Stimulated activated CD4-positive, alpha-beta T cell treated with anti-CD3 and anti-CD28 coated beads, Interleukin-4, amount 100 ng/mL, for 4 hours (primary cell): ENCODE measurements at places on chromosomes 3 and 15.
A peak's percentile ranks its signal among the peaks of the same experiment; 100 is the strongest.

- no peak for DNase-seq
These were observed 43.5 kb downstream of the PTH1R start for GRCh38 chr3:46921041-46921440.

DNA sequence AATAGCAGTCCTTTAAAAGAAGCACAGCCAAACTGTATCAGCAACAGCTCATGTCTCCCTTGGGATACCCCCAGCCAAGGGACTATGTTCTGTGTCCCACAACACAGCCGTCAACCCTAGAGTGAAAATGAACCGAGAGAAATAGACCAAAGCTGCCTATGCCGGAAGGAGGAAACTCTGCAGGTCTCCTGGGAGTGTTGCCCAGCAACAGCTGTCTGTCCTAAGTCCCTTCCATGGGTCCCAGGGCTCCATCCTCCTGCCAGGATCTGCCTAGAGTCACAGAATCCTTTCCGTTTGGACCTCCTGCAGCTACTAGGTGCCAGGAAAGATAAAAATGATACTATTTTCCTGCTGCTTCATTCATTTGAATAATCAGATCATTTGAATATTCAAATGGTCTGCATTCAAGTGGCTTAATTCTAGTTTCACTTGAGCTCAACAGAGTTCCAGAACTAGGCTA lies 53.1 kb downstream of the TRANK1 start:
- no peak for DNase-seq

GRCh38 chr3:194686816-194687637 lies 1.3 kb downstream of the FAM43A start:
- peak; percentile 11 for DNase-seq

DNA sequence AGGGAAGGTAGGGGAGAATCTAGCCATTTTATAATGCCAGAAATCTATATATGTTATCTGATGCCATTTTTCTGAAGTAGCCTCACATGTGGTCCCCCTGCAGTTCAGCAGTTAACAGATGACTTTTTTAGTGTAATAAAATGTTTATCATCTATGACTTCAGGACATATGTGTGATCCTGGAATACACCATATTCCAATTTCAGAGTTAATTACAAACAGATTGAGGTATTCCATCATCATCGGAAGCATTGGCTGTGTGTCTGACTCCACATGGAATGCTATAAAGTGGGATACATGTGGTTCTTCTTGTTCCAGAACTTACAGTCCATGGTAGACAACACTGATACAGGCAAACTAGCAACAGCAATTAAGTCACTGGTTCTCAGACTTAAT lies 45.9 kb upstream of the LIMD1 start:
- DNase-seq = no peak

- no peak for DNase-seq
These were observed 460.0 kb downstream of the CNTN6 start for GRCh38 chr3:1552831-1553230.

DNA sequence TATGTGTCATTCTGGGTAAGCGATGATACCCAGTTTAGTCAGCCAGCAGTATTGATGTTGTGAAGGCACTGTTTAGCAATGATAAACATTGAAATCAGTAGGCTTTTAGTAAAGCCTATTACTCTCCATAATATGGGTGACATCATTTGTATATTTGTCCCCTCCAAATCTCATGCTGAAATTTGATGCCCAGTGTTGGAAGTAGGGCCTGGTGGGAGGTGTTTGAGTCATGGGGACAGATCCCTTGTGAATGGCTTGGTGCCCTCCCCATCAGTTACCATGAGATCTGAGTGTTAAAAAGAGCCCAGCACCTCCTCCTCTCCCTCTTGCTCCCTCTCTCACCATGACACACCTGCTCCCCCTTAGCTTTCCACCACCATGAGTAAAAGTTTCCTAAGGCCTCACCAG lies 31.4 kb upstream of the FAN1 start:
- no peak for DNase-seq

- no peak for DNase-seq
These were observed 34.1 kb downstream of the DHX36 start for GRCh38 chr3:154290187-154290586.

DNA sequence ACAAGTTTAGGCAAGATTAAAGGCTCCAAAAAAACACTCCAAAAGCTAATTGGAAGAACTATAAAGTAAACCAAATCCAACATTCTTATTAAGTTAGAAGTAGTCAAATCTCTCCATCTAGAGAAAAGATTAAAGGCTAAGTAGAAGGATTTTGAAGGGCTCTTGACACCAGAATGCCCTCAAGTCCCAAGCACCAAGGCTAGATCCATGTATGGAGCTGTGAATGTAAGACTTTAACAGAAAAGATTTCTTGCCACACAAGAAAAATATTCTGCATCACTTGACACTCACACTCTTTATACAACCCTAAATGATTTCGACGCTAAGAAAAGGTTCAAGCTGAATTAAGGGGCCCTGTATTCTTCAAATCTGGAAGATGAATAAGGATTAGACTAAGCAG lies 345.2 kb downstream of the VGLL3 start:
- no peak for DNase-seq

GRCh38 chr3:161890147-161890625 lies 393.6 kb downstream of the OTOL1 start:
- no peak for DNase-seq

- DNase-seq = no peak
These were observed 20.3 kb downstream of the LRCH3 start for GRCh38 chr3:197811343-197811742.

DNA sequence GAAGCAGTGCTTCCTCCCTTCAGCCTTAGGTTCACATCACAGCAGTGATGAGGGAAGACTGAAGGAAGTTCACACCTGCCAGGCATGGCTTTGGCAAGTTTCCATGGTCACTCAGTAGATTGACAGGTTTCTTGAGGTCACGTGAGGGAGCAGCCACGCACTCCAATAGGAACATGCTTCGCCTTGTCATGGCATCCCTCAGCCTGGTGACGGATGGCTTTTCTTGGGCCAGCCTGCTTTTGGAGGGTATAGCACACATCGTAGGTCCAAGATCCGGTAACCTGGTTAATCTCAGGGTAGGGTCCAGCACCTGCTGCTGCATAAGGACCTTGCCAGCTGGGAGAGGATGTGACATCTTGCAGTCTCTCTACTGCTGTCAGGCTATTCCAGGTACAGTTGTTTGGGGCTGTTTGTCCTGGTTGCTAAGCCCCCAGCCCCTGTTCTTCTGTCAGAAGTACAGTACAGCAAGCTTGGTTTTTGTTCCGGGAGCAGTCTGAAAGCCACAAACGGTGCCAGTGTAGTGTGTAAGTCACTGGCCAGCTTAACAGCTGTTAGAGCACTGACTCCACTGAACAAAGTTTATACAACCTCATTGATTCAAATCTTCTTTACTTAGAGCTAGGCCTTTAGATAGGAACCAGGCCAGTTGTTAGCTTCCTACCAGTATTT lies 42.3 kb downstream of the PSMD6 start:
- DNase-seq = no peak

- DNase-seq = no peak
These were observed 8.8 kb downstream of the BCL6 start for GRCh38 chr3:187736418-187736871.

GRCh38 chr3:124373524-124373923 lies 356.7 kb upstream of the UMPS start:
- DNase-seq = no peak

DNA sequence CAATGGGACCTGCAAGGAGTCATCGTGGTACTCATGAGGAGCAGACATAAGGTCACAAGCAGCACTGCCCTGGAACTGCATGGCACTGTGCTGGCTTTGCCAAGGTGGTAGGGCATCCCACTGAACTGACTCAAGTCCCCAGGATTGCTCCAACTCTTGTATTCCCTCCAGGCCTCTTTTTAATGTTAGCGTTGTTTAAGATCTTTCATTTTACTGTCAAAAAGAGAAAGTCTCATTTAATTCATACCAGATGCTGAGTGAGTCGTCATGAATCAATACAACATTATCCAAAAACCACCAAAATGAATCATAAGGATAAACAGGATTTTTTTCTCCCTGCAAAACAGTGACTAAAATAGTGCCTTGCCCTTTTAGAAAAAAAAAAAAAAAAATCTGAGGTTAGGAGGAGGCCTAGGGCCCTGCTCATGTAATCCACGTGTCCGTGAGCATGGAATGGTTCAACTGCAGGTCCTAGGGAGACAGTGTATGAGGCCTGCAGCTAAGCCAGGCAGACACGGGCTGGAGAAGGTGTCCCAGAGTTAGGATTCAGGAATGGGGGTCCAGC lies 36.7 kb upstream of the BLM start:
- DNase-seq = no peak

- no peak for DNase-seq
These were observed 68.7 kb downstream of the CHRD start for GRCh38 chr3:184448321-184449160.

DNA sequence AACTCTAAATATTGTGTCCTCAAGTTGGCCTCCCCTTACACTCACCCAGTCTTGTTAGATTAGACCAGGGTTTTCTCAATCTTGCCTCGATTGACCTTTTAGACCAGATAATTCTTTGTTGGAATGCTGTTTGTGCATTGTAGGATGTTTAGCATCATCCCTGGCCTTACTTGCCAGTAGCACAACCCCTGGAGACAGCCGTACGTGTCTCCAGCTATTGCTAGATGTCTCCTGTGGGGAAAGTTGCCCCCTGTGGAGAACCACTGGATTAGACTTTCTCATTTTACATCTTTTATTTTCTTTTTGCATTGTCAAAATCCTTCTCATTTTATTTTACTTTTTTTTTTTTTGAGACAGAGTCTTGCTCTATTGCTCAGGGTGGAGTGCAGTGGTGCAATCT lies 2.2 kb downstream of the WDR6 start:
- no peak for DNase-seq

GRCh38 chr15:95401587-95401986 lies 928.9 kb upstream of the NR2F2 start:
- DNase-seq = no peak

- no peak for DNase-seq
These were observed 171.7 kb downstream of the RORA start for GRCh38 chr15:61057376-61057775.

DNA sequence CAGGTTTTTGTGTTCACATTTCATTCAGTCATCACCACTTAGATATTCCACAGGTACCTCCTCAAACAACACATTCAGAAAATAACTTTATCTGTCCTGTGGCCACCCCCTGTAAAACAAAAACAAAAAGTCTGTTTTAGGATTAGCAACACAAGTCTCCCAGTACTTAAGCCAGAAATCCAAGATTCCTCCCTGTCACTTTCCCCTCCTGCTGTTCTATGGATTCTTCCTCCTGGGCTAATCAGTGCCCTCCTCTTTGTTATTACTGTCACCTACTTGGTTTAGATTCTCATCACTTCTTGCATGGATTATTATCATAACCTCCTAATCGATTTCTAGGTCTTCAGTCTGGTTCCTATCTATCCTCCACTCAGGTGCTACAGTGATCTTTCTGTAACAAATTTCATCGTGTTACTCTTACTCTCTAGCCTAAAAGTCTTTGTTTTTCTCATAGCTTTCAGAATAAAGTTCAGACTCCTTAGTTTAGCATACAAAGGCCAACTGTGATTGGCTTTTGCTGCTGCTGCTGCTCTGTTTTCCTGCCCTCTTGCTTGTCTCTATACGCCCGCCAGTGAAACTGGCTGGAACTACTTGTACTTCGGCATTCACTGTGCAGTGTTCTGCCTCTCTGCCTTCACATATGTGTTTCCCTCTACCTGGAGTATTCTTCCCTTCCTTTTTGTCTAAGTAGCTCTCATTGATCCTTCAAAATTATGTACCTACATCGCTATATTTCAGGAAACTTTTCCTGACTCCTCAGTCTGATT lies 32.2 kb downstream of the PPP2R3A start:
- DNase-seq = no peak

- DNase-seq = no peak
These were observed 101.1 kb upstream of the DLG1 start for GRCh38 chr3:197399486-197399885.

GRCh38 chr3:4581920-4582611 lies 88.9 kb downstream of the ITPR1 start:
- no peak for DNase-seq

GRCh38 chr3:908839-909238 lies 184.0 kb upstream of the CNTN6 start:
- no peak for DNase-seq

- DNase-seq = no peak
These were observed 991.1 kb downstream of the GBE1 start for GRCh38 chr3:80770106-80771074.

DNA sequence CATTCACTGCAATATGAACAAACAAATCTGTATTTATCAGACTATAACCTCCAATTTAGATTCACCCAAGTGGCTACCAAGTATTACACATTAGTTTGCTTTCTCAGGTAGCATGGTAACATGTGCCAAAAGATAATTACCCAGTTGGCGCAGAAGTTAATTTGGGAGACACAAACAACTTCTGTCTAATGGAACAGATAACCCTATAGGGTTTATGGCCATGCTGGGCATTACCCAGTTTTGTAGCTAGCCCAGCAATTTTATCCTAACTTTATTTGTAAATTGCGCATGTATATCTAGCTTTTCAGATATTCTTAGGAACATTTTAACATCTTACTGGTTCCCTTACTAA lies 780 bp downstream of the RPL22L1 start:
- no peak for DNase-seq

- no peak for DNase-seq
These were observed 50.9 kb downstream of the C3orf85 start for GRCh38 chr3:109187390-109187789.

DNA sequence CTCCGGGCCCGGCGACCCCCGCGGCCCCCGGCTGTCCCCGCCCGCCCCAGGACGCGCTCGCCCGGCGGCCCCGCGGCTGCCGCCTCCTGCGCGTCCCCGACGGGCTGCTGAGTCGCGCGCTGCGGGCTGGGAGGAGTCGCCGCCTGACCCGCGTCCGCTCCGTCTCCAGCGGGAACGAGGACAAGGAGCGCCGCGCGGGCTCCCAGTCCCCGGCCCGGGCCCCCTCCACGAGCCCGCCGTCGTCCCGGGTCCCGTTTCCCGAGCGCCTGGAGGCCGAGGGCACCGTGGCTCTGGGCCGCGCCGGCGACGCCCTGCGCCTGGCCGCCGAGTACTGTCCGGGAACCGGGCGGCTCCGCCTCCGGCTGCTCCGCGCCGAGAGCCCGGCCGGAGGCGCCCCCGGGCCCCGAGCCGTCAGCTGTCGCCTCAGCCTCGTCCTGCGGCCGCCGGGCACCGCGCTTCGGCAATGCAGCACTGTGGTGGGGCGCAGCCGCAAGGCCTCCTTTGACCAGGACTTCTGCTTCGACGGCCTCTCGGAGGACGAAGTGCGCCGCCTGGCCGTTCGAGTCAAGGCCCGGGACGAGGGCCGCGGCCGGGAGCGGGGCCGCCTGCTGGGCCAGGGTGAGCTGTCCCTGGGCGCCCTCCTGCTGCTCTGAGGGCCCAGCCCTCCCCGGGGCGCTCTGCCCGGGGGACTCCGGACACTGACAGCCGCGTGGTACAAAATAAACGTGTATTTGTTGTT lies 1.5 kb downstream of the C2CD4A start:
- DNase-seq = peak; percentile 18

- no peak for DNase-seq
These were observed 130.8 kb upstream of the CCNL1 start for GRCh38 chr3:157290766-157291165.

GRCh38 chr3:151869181-151869580 lies 4.3 kb upstream of the SUCNR1 start:
- no peak for DNase-seq
